ENCODE measurements at places on chromosomes 12 and 14.
A peak's percentile ranks its signal among the peaks of the same experiment; 100 is the strongest.

DNA sequence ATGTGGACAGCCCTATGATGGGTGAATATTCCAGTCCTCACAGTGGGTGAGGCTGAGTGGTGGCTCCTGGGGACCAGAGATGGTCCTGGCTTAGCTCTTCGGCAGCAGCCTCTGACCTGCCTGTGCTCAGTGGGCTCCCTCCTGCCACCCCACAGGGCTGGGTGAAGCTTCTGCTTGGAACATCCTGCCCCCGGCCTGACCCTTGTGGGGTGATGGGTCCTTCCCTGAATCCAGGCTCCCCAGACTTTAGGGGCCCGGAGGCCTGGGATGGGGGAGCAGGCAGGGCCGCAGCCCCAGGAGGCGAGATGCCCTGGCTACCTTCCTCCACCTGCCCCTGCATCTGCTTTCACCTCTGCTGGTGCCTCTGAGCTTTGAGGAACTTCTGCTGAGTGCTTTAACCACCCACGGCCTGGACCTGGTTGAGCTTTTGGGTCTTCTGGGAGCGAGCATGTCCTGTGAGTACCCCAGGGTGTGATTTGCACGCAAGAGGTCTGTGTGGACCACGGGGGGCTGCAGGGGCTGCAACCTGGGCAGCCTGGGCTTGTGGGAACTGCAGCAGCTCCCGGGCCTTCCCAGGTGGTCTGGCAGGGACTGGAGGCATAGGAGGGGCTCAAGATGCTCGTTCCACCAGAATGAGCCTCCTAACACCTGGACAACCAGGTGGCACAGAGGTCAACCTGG, 159.5 kb downstream of the KIF26A start:
- no peak for DNase-seq

DNA sequence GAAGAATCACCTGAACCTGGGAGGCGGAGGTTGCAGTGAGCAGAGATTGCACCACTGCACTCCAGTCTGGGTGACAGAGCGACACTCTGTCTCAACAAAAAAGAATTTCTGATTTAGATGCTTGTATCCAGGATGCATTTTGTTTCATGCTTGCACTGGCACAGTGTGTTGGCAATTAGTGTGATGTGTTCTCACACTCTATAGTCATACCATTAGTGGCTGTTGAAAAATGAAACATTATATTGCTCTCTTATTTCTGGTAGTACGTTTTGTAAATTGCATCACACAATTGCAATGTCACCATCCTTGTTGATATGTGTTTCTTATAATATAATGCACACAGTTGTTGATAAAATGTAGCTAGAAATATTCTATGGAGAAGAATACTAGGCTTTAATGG, 51.3 kb upstream of the RMST start:
- DNase-seq = no peak

GRCh38 chr14:34742270-34743115, 28.1 kb upstream of the CFL2 start:
- DNase-seq = no peak

- DNase-seq = no peak
Observed at GRCh38 chr12:48977290-48978281, 536 bp upstream of the WNT1 start.

DNA sequence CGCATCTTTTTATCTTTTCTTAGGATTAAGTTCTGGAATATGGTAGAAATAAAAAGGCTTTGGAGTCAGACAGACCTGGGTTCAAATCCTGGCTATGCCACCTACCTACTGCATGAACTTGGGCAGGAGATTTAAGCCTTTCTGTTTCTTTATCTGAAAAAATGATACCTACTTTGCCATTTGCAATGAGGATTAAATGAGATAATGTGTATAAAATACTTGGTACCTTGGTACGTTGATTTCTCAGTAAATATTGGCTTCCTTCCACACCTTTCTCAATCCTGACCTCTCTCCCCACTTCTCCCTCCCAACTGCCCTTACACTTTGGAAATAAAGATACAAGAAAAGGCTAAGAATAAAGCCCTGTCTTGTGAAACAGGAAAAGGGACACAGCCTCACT, 172.6 kb downstream of the PAX9 start:
- DNase-seq = no peak

DNA sequence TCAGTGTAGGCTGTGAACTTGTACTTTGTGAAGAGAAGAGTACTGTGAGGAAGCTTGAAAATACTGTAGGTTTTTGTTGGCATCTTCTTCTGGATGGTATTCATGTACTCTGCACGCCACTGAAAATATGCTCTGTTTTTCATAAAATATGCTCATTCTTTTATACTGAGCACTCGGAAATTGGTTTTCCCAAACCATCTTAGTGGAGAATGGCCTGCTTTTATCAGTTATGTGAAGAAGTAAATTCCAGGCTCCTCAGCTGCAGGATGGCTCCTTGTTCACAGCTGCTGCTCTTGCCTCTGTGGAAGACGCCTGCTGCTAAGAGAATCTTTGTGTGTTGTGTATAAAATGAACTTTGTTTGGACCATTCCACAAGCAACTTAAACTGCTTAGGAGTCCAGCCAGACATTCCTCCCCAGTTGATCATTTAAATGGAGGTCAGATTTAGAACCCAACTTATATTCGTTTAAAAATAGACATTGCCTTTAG, 443.5 kb upstream of the RGS6 start:
- peak; percentile 70 for DNase-seq

DNA sequence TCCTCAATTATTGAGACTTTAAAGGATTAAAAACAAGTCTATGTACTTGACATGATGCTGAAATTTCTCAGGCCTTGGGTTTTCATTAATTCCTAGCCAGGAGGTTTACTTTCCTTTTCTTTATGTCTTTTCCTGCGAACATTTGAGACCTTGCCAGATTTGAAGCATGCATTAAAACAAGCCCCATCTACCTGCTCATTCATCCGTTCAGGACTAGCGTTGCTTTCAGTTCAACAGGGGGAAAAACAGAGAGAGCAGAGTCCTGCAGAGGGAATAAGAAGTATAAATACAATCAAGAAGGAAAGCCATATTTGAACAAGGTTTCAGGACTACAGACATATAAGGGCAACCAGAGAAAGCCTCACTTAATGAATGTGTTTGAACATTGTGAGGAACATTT, 542.4 kb downstream of the DIO2 start:
- DNase-seq = peak; percentile 5

DNA sequence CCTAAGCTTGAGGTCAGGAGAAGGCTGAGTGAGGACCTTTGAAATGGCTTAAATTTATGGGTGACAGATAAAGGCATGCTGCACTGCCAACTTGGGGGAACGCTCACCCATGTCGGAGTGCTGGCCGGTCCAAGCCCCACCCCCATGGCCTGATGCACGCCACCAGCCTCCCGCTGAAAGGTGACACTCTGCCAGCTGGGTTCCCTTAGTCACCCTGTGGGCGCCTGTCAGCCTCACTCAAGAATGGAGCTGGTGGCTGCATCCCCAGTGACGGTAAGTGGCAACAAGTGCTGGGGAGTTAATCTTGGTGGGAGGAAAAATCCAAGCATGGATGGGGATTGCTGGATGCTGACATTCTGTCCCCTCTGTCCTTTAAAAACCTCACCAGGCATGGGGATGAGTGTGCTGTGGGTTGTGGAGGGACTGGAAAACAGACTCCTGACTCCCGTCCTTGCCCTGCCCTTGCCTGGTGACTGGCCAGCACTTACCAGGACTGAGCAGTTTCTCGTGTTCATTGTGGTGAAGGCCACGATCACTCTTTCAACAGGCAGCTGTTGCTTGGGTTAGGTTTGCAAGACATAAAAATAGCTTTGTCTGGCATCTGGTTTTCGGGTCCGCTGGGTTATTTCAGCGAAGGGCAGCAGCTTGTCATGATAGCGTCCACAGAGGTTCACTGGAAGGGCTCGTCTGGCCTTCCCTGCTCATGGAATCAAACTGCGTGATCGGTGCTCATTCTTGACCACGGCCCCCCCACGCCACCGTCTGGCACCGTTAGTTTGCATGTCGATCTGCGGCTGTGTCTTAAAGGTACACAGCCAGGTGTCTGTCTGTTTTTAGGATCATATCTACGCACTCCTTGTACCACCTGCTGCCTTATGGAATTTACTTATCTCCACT, 15.0 kb downstream of the ACACB start:
- DNase-seq = no peak

DNA sequence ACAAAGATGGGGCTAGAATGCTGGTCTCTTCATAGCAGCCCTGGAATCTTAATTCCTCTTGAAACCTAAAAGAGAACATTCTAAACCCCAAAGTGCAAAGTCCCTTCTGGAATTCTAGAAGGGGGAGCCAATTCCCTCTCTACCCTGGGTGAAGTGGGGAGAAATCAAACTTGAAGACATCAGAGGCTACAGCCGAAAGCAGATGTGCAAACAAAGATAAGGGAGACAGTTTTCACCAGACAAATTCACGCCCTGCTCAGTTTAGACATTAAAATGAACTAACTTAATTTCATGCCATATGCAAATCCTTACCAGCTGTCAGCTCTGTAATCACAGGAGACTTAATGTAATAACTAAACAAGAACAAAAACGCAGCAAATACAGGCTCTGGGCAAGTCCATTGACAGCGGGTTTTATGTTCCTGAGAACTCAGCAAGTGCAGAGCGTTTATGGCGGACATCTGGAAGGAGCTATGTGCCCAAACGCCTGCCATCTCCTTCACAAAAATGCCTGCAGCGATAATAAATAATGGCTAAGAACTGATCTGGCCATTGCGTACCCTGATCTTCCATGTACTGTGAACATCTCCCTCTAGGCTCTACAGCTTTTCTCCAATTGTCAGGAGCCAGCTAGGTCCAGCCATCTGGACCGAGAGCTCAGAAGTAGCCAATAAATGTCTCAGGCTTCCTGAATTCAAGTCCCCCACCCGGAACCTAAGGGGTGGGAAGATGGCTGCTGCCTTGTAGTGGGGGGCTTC, 19.1 kb upstream of the FICD start:
- DNase-seq = no peak

DNA sequence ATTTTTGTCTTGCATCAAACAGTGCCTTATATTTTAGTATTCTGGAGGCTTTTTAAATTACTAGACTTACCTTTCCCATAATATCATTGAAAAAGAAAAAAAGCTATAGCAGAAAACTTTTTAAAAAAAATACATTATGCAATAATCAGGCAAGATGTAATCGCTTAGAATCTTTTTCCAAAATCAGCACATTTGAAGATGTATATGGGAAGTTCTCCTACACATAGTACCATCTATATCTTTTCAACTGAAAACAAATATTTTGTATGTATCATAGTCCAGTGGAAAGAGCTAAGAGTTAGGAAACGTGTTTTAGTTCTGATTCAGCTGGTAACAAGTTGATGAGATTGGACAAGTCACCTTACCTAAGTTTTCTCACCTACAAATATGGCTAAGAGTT, 70.6 kb downstream of the SLC41A2 start:
- no peak for DNase-seq

GRCh38 chr12:80282226-80282625, 161.8 kb upstream of the PTPRQ start:
- no peak for DNase-seq

- no peak for DNase-seq
Observed at GRCh38 chr12:18562531-18562930, 175.3 kb downstream of the PLCZ1 start.

DNA sequence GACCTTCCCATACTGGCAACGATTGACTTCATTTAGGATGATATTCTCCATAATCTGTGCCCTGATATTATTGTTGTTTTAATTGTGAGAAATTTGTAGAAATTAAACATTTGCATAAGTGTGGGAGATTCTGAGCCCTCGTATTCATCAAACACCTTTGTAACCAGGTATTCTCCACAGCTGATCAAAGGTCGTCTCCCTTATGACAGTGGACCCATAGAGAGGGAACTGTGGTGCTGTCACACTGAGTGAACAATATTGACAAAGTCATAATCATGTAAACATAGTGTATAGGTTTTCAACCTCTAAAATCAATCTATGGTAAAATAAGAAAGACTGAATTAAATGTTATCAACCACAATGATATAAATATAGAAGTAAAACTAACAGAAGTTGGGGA, 14.9 kb upstream of the PLEKHG3 start:
- no peak for DNase-seq

GRCh38 chr12:57498132-57498502, 10.2 kb downstream of the MARS1 start:
- no peak for DNase-seq

DNA sequence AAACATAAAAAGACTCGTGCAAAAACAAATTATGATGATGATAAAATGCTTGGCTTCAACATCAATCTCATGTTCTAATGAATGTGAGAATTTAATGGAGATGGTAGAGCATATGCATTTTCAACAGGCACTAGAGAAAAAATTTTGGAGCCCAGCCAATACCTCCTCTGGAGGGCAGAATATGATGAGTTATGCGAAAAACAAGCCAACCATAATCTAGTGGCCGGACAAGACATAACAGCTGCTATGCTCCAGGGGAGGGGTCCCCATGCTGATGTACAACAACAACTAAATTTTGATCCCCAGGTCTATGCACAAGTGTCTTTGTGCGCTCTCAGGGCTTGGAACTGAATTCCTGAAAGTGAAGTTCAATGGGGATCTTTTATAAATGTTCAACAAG, 1197.5 kb downstream of the LRFN5 start:
- DNase-seq = no peak

- DNase-seq = peak; percentile 9
Observed at GRCh38 chr14:20714593-20715250, 26.2 kb downstream of the ANG start.

DNA sequence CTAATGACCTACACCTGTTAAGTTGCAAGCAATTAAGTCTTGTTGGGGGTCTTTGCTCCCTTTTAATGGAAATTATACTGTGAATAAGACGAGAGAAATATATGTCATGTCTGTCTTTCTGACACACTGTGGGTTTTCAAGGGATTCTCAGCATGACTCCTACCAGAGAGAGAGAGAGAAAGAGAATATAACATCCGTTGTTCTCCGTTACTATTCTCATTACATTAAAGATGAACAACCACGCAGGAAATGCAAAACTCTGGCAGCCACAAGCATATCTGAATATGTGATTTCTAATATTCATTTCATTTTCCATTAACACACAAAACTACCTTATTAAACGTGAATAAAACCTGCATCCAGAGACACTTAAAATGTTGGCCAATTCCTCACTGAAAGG, 67.3 kb upstream of the EGLN3 start:
- DNase-seq = no peak

GRCh38 chr12:113528606-113529293, 57.1 kb upstream of the LHX5 start:
- DNase-seq = no peak

DNA sequence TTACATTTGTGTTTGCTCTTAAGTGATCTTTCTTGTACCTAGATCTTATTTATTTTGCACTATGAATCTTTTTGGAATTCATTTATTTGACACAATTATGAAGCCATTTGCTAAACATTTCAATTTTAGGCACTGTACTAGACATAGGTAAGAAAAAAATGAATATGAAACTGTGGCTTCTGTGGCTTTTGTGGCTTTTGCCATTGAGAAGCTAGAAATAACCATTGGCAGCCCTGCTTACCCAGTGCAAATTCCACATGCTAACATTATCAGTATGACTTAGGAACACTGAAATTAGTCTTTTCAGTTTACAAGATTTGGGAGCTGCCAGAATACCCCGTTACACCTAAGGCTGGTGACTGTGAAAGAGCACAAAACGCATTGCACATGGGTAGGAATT, 60.1 kb downstream of the FSCB start:
- no peak for DNase-seq

DNA sequence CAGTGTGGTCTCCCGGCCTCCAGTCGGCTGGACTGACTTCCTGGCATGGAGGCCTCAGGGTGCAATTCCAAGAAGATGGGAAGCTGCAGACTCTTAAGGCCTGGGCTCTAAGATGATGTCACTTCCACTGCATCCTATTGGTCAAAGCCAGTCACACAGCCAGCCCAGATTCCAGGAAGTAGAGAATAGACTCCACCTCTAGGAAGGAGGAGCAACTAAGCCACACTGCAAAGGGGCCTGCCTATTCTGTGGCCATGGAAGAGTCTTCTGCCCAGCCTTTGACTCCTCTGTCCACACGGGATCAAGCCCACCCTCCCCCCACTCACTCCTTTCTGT, 103.9 kb upstream of the RFLNA start:
- no peak for DNase-seq

Data from astrocyte of the cerebellum (primary cell).